ENCODE measurements at places on chromosomes 7 and 10.

- peak; percentile 18 for DNase-seq
These were observed 91.9 kb upstream of the JAZF1 start for GRCh38 chr7:28272461-28272877.

- peak; percentile 41 for DNase-seq
These were observed 871 bp downstream of the ST7 start for GRCh38 chr7:116953906-116954838.

DNA sequence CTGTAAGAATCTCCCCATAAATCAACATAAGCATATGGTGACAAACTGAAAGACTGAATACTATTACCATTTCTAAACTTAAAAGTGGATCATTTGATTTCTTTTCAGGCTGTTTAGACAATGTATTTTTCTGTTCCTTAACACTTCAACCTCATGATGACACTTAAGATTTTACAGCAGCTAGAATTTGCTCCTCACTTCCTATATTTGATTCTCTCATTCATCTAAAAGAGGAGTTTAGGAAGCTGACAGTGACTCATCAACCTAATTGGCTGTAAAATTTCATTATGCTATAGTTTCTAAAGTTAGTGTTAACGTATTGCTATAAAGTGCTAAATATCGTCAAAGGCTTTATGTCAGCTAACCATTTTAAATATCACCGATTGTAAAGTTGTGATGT is 478.7 kb downstream of the GRM8 start:
- no peak for DNase-seq

GRCh38 chr10:49446031-49446430 is 50.1 kb upstream of the DRGX start:
- peak; percentile 8 for DNase-seq

DNA sequence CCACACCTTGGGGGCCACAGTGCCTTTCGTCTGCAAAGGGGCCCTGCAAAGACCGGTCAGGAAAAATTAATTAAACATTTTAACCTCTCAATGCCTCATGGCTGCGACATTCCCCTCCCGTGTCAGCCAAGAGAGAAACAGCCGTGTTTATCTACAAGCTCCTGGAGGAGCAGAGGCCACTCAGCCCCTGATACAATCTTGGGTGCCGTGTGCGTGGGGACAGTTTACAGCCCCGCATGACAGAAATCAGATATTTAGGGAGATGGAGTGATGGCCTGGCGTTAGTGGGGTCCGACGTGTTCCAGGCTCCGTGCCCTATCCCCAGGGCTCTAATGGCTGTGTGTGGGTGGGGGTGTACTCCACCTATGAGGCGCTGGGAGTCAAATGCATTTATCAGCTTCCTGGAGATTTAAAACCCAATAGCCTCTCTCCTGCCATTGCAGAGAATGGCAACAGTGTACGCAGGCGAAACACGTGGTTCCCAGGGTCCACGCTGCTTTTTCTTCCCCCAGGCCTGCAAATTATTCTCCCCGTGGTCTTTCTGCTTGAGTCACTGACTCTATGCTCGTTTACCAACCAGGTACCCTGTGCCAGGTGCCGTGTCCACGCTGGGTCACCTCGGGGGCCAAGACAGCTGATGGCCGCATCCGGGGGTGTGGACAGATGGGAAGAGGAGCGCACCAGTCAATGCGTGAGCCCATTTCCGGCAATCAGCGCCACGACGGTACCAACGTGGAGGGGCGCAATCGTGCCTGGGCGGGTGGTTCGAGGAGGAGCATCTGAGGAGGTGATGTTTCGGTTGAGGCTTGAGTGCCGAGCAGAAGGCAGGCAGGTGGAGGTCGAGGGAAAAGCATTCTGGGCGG is 26.6 kb upstream of the PSMG3 start:
- no peak for DNase-seq

DNA sequence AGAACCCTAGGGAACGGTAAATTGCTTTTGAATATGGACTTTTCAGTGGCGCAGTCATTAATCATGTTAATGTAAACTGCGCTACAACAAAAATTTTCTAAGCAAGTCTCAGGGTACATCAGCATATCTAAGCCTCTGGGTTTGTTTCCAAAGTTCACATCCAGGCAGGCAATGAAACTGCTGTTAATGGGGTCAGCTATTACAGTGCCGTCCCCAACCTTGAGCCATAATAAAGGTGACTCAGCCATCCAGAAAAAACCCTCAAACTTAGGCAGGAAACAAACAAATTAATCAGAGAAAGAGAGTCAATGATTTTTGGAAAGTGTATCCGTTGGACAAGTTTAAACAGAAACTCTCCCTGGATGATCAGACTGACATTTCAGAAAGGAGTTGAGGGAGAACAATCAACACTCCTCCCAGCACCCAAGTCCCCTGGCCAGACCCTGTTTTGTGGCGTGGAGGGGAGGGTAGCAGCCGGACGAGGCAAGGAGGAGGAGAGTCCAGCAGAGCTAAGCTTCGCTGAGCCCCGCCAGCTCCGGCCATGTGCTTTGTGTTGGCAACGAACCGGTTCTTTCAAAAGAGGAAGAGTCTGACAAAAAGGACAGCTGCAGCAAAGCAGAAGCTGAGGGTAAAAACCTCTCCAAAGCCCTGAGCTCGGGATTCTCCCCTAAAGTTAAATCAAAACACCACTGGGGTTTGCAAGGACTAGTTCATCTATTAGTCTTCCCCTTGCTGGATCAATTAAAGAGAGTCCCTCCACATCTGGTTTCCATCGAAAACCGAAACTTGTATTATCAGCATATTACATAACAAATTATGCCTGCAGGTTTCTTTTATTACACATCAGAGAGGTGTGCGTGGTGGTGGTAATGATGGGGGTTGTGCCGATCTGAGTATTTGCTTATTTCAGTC is 3.6 kb downstream of the FAM53B start:
- DNase-seq = no peak

- DNase-seq = no peak
These were observed 3.1 kb downstream of the STX1A start for GRCh38 chr7:73716318-73716890.

GRCh38 chr10:133230387-133231195 is 574 bp downstream of the UTF1 start:
- DNase-seq = peak; percentile 14

- no peak for DNase-seq
These were observed 77.6 kb downstream of the BICC1 start for GRCh38 chr10:58590152-58590840.

DNA sequence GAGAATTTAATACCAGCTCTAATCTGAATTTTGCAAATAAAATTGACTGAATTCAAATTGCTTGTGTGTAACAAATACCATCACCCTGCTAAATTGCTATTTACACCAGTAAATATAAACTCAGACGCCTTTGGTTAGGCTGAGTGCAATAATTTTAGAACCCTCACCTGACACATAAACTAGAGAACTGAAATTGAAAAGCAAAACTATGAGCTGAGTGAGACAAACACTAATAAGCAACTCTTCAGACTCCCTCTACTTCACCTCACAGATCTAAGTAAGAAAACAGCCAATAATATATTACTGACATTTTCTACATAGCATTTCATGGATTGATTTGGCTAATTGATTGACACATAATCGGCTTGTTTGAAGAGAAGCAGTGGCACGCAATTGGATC is 621.2 kb downstream of the REEP3 start:
- no peak for DNase-seq
